GM13976 (cell line): ENCODE measurements at places on chromosomes 1 and 21.

GRCh38 chr21:46357335-46357604 lies 33.3 kb downstream of the PCNT start:
- DNase-seq, result no peak

- DNase-seq, result no peak
These were observed 801 bp downstream of the EPRS1 start for GRCh38 chr1:220045356-220046051.

DNA sequence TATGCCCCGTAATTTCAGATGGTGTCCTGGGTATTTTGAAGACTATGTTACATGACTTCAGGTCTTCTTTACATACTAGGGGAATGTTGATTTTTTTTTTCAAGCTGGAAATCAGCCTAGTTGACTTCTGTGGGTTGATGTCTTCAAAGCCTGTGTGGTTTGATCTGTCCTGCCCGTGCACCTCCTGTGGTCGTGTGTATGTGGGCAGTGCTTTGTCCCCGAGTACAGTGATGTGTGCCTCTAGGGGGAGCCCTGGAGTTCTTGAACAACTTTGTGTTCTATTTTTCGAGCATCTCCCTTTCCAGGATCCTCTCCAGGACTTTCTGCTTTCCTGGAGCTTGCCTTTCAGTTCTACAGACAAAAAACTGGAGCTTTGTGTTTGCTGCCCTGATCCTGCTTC lies 28.9 kb downstream of the OBSCN start:
- DNase-seq, result no peak

- no peak for DNase-seq
These were observed 9.6 kb upstream of the CD34 start for GRCh38 chr1:207920444-207921021.

DNA sequence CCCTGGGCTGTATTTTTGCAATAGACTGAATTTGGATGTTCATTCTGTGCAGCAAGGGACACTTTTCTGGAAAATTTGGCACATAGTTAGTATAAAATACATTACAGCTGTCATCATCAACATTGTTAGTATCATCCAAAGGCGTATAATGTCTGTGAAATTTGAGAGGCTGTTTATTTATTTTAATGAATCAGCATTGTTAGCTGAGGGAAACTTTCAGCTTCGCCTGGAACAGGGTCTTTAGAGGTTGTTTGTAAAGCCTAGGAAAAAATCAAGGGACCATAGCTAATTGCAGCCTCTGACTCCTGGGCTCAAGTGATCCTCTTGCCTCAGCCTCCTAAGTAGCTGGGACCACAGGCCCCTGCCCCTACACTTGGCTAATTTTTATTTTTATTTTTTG lies 106.8 kb upstream of the USP24 start:
- no peak for DNase-seq

- DNase-seq, result no peak
These were observed 2.0 kb downstream of the FMO1 start for GRCh38 chr1:171250263-171250662.

DNA sequence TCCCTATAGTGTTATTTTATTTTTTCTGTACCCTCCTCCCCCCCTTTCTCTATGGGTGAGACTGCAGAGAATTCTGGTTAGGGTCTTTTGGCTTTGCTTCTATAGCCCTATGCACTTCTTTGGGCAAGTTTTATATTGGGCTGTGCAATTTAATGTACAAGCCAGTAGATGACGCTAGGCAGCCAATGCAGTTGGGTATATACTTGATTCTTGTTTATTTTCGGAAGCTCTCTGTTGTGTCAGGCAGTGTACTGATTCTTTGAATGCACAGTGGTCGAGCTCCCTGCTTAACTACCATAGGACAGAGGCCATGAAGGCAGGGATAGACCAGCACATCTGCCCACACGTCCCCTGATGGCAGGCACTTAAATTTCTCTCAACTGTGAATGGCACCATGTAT lies 34.1 kb upstream of the GPR52 start:
- no peak for DNase-seq

GRCh38 chr1:17717594-17718535 lies 37.3 kb upstream of the ACTL8 start:
- no peak for DNase-seq

GRCh38 chr1:52506349-52506748 lies 46.5 kb downstream of the TUT4 start:
- DNase-seq, result no peak

DNA sequence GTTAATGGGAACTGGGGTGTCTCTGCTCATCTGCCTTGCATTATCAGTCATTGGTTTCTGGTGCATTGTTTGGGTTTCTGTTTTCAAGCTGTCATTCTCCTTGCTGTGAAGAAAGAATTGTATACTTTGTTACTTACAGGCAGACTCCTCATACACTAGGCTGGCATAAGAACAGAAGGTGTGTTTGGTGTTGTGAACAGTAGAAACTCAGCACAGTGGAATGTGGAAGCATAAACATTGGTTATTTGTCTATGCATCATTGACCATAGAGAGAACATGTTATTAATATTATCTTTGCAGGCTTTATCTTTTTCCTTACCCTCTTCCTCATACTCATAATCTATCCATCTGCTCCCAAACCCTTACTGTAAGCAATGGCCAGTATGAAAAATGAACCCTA lies 18.2 kb downstream of the C1orf87 start:
- DNase-seq, result no peak

DNA sequence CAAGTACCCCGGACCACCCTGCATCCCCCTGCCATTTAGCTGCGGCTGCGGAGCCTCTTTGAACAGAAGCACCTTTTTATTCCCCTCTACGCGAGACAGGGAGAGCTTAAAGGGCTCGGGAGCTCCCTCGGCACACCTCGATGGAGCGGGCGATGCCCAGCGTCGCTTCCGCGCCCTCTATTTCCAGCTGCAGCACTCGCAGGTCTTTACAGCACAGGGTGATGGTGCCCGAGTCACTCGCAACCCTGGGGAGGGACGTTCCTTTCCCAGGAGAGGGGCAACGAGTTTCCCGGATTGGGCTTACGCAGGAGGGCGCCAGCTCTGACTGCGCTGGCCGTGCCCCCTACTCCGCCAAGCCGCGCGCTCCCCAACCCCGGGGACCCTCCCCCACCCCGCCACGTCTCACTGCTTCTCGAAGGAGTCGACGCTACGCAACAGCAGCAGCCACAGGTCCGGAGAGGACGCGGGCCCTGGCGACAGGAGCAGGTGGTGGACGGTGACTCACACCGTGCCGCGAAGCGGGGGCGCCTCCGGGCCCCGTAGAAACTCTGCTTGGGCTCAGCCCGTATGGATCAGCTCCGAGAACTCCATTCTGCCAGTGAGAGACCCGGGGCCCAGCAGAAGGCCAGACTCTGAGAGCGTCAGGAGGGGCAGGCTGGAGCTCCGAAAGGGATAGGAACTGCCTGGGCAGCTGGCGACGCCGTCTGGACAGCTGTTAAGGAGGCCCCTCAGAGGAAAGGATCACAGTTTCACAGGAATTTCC lies 5.8 kb upstream of the FAM167B start:
- peak; percentile 78 for DNase-seq

DNA sequence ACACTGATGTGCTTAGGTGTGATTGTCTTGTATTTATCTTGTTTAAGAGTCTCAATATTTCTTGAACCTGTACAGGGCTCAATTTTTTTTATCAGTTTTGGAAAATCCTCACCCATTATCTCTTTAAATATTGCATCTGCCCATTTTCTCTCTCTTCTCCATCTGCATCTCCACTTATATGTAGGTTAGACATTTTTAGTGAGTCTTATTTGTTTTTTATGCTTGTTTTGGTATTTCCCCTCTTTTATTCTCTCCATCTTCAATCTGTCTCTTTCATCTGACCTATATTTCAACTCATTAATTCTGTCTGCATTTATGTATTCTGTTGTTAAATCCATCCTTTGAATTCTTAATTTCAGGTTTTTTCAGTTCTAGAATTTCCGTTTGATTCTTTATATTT lies 32.9 kb upstream of the SHCBP1L start:
- DNase-seq, result no peak

GRCh38 chr1:186532466-186532865 lies 71.6 kb upstream of the PDC start:
- DNase-seq, result no peak

GRCh38 chr21:43370888-43371570 lies 55.9 kb downstream of the SIK1 start:
- no peak for DNase-seq

DNA sequence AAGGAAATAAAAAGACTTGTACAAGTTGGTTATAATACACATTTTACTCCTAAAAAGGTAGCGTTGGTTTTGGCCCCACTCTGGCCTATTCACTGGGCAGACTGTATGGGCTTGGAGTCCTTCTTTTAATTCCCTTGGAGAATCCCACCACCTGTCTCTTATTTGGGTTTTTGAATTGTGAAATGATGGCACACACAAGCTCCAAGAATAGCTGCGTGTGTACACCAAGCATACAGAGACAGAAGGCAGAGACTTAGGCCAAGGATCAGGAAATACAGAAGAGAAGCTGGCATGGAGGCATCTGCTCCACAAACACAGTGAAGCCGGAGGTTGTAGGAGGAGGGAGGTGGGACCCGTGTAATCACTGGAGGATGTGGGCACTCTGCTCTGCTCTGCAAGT lies 29.1 kb downstream of the DDR2 start:
- DNase-seq, result no peak

DNA sequence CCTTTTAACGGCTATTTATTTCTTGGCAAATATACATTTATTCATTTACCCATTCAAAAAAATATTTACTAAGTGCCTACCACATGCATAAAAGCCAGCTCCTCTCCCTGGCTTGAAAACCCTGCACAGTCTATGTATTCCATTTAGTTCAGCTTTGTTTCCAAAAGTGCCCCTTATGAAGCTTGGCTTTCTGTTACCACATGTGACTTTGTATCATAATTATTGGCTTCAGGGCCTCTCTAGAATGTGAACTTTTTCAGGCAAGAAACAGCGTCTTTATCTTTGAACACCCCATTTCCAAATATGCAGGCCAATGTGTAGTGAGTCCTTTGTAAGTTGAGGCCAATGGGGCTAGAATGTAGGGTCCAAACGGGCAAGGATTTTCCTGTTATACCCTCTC lies 69.4 kb downstream of the CACHD1 start:
- DNase-seq, result no peak

DNA sequence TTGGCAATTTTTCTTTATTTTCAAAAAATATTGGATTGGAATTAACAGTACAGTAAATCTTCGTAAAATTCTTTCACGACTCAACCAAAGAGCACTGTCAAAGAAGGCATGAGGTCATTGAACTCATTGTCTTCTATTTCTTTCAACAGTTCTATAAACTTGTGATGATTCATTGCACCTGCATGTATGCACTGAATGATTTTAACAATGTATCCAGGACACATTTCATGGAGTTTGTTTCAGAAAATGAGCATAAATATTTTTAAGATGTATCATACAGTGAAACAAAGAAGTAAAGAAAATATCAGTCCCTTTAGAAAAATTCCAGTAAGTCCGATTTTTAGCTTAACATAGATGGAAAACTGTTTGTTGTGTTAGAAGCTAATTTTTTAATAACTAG lies 33.6 kb upstream of the CD34 start:
- DNase-seq, result no peak

DNA sequence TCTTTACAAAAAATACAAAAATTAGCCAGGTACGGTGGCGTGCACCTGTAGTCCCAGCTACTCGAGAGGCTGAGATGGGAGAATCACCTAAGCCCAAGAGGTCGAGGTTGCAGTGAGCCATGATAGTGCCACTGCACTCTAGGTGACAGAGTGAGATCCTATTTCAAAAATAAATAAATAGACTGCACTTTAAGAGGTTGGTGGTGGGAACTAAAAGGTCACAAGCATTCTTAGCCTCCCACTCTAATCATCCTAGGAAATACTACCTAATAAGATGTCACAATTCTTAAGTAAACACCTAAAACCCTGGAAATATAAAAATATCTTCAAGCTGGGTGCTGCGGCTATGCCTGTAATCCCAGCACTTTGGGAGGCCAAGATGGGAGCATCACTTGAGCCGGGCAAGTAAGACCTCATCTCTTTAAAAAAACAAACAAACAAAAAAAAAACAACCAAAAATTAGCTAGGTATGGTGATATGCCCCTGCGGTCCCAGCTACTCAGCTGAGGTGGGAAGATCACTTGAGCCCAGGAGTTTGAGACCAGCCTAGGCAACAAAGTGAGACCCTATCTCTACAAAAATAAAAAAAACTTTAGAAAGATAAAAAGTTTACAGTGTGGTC lies 4.1 kb downstream of the DCAF8 start:
- DNase-seq, result no peak

- no peak for DNase-seq
These were observed 1.3 kb upstream of the FGGY start for GRCh38 chr1:59295618-59296017.

- DNase-seq, result no peak
These were observed 54.8 kb downstream of the RUNX3 start for GRCh38 chr1:24875257-24875656.

DNA sequence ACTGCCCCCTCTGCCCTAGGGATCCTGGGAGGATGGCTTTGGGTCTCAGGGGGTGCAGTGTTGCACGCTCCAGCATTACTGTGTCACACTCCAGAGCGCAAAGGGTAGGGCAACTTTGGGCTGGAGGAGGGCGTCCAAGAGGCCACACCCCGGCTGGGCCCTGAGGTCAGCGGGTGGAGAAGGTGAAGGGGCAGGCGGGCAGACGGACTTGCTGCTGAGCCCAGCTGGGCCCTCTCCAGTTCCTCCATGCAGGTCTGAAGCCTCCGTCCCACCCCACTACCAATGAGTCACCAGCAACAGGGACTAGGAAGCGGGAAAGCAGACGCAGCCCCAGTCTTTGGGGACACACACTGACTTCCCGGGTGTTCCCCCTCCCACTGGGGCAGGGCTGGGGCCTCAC lies 116.0 kb downstream of the CASZ1 start:
- no peak for DNase-seq

DNA sequence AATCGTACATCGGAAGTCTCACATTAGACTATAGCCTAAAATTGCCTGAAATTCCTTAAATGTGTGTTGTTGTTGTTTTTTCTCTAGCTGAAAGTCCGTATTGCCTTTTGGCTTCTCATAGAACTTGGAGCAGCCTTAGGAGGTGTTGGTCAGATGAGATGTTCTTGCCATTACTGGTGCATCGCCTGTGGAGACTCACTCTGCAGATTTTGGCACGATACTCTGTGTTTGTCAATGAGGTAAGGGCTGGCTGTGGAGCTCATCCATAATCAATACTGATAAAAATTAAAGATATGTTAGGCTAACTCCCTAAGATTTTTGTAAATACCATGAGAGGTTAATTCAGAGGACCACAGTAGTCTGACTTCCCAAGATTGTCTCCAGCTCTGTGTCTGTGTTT lies 28.9 kb downstream of the AGT start:
- DNase-seq, result no peak
